NCI-H510A (cell line): ENCODE measurements at places on chromosomes 11 and 22.

GRCh38 chr11:43952020-43952400 lies 9.6 kb downstream of the C11orf96 start:
- DNase-seq = no peak

GRCh38 chr22:22940961-22941605 lies 53.5 kb downstream of the IGLL5 start:
- DNase-seq = no peak

DNA sequence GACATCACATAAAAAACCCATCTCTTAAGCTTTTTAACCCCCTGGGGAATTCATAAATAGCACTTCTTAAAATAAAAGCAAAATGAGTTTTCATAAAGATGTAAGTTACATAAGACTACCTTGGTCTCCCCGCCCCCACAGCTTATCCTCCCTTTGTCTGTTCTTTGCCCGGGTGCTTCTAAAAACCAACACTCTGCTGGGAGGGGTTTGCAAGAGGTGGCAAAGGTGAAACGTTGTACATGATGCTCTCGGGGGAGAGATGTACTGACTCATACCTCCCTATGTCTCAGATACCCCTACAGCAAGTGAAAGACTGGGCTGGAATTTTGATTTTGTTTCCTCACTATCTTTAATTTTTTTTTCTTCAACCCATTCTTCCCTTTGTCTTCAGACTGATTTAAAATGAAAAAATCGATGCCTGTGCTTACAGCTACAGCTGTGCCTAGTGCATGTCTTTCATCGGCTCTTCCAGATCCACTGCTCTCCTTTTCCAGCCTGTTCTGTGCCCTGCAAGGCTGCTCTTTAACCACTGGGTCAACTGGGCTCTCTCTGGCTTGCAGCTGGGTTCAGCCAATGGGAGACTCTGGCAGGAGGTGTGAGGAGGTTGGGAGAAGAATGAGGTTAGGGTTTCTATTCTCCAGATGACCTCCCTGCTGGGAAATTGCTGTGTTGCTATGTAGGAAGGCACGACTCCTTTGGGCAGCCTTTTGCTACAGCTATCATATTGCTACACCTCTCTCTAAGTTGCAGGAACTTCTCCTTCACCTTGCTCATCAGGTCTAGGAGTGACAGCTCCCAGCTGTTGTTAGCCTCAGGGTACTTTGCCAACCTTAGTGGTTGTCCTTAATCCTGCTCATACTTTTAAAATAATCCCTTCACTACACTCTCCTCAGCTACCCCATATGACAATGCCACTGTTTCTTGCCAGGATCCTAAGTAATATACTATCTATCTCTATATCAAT lies 266.5 kb downstream of the TENM4 start:
- no peak for DNase-seq

DNA sequence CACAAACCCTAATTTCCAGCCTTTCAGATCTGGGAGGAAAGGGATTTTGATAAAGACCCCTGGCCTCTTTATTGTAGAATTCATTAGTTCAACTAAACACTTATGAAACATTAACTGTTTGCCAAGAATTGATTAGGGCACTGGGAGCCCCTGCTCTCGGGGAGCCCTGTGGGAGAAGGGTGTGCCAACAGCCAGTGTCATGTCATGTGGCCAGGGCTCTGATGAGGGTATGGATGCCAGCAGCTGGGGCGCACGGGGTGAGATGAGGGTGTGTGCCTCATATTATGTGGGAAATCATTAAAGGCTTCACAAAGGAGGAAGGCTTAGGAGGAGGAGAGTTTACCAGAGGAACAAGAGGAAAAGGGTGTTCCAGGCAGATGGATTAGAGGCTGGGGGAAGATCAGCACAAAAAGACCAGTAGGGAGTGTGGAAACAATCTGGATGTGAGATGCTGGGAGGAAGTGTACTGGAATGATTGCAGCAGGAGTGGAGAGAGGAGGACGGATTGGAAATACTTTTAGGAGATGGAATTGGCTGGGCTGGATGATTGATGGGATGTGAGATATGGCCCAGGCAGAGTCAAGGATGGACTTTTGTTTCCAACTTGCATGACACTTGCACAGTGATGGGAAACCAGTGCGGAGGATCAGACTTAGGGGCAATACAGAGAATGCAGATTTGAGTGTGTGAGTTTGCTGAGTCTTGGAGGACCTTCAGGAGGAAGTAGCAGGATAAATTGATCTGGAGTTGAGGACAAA lies 137.8 kb downstream of the CSNK2A3 start:
- no peak for DNase-seq

DNA sequence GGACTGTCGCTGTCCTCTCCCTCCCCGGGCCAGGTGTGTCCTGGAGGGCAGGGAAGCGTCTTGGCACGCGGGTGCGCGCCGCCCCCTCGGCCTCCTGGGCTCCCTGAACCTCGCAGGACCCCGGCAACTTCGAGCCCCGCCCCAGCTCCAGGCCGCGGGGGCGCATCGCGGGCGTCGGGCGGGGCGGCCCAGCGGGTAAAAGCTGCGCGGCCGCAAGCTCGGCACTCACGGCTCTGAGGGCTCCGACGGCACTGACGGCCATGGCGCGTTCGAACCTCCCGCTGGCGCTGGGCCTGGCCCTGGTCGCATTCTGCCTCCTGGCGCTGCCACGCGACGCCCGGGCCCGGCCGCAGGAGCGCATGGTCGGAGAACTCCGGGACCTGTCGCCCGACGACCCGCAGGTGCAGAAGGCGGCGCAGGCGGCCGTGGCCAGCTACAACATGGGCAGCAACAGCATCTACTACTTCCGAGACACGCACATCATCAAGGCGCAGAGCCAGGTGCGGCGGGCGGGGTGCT lies at the start of gene CST6:
Gene CST6, plus strand, starts transcription at position 224 of the 519 bp plus-strand sequence. Its CDS starts 37 bp downstream, at position 261.
- DNase-seq = no peak

GRCh38 chr11:1934335-1935155 lies 12.6 kb upstream of the MRPL23 start:
- DNase-seq = no peak
